ENCODE measurements at places on chromosomes 6 and 20.

DNA sequence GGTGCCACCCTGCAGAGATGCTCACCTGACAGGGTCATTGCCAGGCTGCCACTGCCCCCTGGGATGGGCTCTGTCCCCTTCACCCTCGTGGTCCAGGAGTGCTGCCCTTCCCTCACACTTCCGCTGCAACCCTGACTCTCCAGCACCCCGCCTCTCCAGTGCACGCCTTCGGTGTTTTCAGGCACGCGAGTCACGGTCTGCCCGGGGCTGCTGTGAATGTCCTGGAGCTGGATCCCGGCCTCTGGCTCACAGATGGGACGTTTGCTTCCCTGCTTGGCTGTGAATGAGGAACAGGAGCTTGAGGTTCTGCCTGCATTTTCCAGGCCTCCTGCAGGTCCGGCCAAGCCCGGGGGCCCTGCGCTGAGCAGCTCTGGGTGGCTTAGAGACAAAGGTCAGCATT is 343.4 kb downstream of the SMOC2 start:
- no peak for DNase-seq

GRCh38 chr6:15622045-15622740 is 40.6 kb downstream of the DTNBP1 start:
- DNase-seq: no peak

- no peak for DNase-seq
These were observed 25.5 kb upstream of the NXT1 start for GRCh38 chr20:23325107-23325506.

DNA sequence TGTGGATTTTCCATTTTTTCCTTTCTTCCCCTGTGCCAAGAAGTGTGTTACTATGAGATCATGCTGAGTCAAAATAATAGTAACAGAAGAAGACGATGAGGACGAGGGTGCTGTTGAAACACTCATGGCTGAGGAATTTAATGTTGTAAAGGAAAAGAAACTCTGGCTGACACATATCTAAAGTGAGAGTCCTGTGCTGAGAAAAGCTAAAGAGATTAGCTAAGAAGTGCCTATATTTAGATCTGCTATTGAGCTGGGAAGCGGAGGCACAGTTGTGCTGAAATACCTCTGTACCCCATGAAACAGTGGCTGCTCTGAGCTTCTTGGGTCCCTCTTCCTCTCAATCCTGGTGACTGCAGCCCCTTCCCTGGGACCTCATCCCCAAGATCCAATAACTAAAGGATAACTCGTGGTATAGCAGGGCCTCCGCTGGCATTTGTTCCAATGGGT is 1.1 kb upstream of the SYTL3 start:
- no peak for DNase-seq

DNA sequence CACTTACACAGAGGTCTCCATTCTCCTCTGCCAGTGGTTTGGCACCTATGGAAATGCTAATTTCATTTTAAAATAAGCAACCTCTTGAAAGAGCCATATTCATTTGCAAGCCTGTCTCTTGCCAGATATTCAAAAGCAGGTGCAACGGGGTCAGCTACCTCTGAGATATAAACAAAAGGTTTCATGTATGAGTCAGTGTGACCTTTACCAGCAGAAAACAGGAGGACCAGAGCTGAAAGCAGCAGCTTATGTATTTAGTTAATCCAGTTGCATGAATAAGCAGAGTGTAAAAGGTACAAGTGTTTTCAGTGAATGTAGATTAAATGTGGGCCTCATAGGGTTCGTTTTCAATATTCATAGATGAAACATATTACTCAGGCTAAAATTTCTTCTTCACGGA is 56.0 kb downstream of the TENT5A start:
- DNase-seq: no peak

- DNase-seq: no peak
These were observed 124.3 kb upstream of the TMEM170B start for GRCh38 chr6:11413117-11413687.

- DNase-seq: no peak
These were observed 21.2 kb upstream of the FRMD1 start for GRCh38 chr6:168100011-168100802.

DNA sequence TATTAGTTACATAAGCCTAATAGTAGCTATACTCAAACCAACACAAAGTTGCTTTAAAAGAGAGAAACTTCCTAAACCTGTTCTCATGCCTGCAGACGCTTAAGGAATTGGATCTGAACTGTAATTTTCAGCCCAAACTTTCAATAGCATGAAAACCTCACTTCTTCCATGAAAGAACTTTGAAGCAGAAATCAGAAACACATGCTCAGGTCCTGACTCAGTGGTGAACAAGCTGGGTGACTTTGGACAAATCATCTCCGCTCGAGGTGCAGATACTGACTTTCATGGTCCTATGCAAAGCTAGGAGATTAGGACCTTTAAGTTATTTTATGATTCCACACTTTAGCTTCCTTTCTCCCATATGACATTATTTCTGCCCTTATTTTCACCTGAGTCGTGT is 36.5 kb downstream of the NOX3 start:
- DNase-seq: no peak

GRCh38 chr6:149015535-149016525 is 269.0 kb downstream of the UST start:
- no peak for DNase-seq

DNA sequence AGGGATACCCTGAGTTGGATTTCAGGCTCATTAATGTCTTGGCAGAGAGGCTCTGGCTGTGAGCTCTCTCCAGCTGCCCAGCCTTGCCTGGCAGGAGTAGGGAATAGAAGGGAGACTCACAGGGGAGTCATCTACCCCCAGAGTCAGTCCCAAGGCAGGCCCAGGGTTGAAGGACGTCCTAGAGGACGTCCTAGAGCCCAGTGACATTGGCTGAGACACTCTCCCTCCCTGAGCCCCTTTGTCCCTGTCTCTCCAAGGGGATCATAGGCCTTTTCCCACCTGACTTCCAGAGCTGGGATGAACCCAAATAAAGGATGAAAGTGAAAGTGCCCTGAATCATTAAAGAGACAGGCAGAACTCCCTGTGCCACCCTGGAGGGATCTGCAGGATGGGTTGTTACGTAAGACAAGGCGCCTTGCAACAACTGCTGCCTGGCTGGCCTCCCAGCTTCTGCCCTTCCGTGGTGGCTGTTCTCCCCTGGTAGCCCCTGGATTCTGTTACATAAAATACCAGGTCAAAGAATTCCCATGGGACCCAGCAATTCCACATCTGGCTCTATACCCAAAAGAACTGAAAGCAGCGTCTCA is 53.6 kb upstream of the SIRPA start:
- DNase-seq: no peak

- DNase-seq: no peak
These were observed 27.9 kb upstream of the SLC2A12 start for GRCh38 chr6:134080171-134080795.

DNA sequence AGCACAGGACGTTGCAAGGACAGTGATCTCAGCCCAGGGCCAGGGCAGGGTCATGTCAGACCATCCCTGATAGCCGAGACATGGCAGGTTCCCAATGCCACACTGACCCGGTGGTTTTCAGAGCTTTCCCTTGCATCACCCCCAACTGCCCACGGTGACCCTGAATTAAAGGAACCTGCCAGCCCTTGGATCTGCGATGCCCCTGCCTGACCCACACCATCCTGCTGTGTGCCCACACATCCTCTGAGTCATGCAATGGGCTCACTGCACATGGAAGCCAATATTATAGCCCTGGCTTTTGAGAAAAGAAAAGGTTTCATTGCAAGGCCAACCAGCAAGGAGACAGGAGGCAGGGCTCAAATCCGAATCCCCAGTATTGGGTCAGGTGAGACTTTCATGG is 132.6 kb upstream of the CST7 start:
- no peak for DNase-seq

DNA sequence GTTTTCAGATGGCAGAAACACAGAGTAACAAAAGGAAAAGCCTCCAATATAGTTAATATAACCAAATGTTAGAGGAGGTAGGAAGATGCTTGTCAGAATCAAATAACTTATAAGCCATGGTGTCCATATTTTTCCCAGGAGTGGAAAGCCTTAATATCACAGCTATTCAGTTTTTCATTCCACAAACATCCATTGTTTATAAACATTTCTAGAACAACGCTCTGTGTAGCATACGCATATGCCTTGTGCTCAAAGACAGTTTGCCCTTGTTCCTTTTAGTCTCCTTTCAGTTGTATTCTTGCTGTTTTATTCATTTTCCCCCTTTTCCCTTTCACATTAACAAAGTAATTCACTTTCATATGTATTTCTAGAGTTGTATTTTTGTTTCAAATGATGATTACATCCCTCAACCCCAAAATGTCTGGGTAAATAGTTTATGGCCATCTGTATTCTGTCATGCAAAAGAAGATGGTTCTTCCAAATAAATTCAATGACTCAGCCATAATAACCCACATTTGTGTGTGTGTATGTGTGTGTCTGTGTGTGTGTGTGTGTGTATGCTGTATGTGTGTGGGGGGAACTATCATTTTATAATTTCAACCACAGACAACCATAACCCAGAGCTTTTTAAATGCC is 455.7 kb upstream of the SOX4 start:
- DNase-seq: no peak

DNA sequence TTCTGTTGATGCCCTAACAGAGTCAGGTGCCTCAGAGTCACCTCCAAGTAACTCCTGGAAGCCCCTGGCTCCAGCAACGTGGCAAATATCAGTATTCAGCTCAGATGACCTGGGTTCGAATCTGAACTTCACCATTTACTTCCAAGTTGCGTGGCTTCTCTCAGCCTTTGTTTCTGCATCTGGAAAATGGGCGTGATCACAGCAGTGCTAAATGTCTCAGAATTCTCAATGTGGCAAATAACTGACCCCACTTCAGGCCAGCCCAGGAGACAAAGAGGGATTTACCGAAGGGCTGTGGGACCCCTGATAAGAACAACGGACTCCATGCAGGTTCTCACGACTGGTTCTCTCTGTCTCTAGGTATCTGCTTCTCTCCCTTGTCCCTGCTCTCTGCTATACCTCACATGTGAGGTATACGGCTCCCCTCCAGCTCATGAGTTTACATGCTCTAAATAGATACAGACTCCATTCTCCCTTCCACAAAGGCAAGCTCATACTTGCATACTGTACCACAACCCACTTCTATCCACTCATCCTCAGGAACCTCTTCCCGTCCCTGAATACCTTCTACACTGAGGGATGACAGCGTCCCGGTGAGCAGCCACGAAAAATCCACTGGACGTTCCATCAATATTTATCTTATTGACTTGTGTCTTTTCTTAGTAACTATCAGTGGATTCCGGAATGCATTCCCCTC is 84.1 kb downstream of the SNX5 start:
- no peak for DNase-seq

DNA sequence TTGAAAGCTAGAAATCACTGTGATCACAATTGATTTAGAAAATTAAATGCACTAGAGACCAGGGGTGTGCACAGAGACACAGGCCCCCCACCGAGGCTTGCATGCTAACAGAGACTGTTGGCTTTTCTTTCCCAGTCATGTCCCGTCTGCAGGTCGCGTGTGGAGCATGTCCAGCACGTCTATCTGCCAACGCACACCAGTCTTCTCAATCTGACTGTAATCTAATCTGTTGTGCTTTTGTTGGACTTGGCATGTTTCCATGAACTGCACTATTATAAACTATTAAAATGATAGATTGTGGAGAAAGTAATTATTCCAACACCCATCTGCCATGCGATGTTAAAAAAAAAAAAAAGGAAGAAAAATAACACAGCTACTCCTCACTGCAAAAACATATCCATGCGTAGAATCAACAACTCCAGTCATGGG is 17.7 kb downstream of the MYLIP start:
- no peak for DNase-seq

GRCh38 chr6:11604215-11604614 is 66.7 kb downstream of the TMEM170B start:
- DNase-seq: no peak

GRCh38 chr6:29232725-29233124 is 62.0 kb downstream of the OR2J2 start:
- no peak for DNase-seq

GRCh38 chr6:156396068-156396771 is 381.0 kb upstream of the ARID1B start:
- DNase-seq: no peak

DNA sequence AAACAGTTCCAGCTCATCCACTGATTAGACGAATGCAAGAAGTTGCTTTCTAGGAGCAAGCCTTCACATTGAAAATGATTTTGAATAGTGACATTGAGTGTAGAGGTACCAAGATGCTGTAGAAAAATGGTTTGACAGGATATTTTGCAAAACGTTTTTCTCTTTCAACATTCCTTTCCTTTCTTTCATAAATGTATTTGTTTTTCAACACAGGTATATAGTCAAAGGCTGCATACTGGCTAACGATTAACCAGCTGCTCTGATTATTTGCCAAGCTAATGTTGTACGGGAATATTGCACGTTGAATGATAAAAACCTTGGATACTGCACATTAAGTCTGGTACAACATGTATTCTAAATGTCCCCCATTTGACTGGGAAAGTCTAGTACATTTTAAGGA is 78.8 kb upstream of the TENT5A start:
- DNase-seq: no peak

DNA sequence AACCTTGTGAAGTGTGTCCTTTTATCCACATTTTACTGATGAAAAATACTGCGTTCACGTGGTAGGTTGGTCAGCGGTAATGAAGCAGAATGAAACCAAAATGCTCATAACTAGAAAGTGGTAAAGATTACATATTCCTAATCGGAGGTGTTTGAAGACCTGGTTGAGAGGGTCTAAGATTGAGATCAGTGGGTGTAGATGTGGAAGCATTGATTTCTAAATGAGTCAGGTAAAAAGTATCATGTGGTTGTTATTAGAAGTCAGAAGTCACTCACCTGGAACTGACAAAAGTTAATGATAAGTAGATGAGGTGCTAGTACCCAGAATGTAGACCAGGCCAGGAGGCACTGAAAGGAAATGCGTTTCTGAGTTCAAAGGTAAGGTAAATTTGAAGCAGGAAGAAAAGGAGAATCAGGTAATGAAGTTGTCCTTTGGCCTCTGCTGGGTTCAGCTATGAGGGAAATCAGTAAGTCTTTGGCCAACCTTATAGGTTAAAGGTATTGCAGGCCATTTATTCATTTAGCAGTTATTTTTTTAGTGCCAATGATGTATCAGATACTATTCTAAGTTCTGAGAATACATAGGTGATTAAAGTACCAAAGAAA is 31.2 kb downstream of the FAM83B start:
- no peak for DNase-seq

Data from cerebellar nuclear complex (tissue), 1 donor.